Urothelium cell line (cell line): ENCODE measurements at places on chromosomes 11 and 22.

GRCh38 chr11:128206461-128206860 is 380.9 kb downstream of the ETS1 start:
- DNase-seq, result no peak

GRCh38 chr11:59610289-59610688 is 5.3 kb downstream of the OSBP start:
- no peak for DNase-seq

GRCh38 chr22:20782596-20783299 is 8.8 kb downstream of the SERPIND1 start:
- DNase-seq, result no peak

DNA sequence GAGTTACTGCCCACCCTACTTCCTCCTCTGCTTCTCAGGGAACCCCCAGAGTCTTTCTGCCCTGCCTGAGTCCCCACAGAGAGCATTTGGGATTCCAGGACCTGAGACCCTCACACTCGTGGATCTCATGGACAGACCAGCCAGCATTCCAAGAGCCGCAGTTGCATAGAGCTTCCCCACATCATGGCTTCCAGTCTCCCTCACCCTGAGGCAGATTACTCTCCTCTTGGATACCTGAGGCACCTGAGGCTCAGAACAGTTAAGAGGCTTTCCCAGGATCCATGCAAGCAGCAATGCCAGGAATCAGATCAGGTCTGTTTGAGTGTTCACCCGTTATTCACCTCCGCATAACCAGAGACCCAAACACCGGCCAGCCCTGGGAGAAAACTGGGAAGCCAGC is 102.2 kb downstream of the TRIM29 start:
- DNase-seq, result no peak

DNA sequence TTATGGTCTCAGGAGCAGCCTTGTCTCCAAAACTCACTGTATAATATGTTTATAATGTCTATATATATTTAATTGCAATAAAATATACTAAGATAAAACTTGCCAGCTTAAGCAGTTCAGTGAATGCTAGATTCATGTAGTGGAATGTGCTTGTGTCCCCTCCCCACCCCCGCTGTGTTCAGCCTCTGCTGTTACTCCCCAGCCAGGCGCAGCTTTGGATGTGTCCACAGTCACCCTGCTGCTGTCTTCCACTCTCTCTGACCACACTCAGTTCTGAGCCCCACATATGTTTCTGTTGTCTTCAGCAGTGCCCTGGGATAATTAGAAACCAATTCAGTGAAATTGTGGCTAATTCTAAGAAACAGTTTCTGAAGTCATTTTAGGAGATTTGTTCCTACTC is 52.2 kb downstream of the PPFIA1 start:
- DNase-seq, result no peak

DNA sequence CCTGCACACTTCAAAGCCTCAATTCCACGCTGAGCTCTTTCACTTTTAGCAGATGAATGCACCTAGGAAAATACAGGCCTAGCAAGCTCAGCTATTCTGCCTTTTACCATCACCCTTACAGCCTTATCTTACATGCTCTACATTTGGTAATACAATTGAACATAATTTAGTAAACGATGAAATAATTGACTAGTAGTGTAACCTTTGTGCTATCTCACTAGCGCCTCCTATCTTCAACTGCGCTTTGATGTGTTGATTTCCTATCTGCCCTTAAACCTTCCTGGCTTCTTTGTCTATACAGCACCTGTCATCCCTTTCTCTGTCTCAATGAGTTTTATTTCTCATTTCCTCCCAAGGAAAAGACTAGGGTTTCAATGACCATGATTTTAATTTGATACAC is 149.7 kb downstream of the LRRC4C start:
- no peak for DNase-seq

- no peak for DNase-seq
Observed at GRCh38 chr11:31825838-31826484, 14.8 kb upstream of the PAX6 start.
